ENCODE measurements at places on chromosomes 16 and 17.

DNA sequence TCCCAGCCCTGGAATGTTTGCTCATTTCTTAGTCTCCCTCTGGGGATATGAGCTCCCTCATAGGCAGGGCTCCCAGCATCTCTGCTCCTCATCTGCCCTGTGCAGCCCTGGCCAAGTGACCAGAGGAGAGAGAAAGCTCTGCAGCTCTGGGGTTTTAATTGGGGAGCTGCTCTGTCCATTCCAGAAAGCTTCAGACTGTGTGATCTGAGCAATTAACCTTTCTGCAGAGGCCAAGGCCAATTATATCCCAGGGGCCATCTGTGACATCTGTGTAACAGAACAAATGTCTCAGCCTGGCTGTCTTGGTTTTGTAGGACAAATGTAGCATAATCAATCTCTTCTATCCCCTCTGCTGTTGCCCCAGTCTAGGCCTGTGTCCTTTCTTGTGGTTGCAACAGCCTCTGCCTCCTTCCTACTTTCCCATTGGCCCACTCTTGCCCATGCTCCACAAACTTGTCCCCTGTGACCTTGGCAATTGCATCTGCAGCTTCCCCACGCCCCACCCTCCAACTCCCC lies 156.0 kb downstream of the GSG1L start:
- DNase-seq, result no peak

GRCh38 chr16:51429041-51429440 lies 278.0 kb upstream of the SALL1 start:
- no peak for DNase-seq

DNA sequence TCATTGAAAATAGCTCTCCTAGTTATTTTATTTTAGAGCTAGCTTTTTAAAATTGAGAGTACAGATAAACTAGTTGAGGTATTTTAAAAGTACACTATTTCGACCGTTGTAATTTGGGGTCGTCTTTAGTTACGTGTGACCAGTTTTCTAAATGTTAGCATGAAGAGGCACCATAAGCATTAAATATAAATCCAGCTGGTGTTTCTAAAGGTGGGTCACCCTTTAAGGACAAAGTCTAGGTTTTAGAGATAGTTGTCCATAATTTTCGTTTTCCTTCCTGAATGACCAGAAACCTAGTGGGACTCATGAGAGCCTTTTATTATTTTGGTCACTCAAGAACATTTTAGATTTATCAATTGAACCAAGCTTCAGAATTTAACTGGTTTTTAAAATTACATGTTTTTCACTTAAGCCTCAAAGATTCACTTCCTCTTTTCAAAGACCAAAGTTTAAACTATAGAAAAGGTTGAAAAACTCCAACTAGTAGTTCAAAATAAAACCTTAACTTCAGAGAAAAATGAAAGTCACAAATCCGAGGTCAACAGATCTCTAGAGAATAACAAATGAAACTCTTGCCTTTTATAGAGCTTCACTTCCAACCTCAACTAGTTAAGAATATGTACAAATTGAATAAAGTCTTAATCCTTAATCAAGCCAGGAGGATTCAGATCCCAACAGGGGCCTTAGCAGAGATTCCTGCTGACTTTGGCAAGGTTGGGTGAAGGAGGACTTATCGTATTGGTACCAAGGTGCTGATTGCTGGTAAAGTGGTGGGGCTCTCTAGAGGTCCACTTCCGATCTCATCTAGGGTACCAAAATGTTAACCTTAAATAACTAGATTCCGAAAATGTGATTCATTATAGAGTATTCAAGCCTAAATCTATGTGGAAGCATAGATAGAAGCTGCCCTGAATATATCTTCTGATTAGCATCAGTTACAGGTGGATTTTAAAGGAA lies 32.5 kb downstream of the PHKB start:
- no peak for DNase-seq

DNA sequence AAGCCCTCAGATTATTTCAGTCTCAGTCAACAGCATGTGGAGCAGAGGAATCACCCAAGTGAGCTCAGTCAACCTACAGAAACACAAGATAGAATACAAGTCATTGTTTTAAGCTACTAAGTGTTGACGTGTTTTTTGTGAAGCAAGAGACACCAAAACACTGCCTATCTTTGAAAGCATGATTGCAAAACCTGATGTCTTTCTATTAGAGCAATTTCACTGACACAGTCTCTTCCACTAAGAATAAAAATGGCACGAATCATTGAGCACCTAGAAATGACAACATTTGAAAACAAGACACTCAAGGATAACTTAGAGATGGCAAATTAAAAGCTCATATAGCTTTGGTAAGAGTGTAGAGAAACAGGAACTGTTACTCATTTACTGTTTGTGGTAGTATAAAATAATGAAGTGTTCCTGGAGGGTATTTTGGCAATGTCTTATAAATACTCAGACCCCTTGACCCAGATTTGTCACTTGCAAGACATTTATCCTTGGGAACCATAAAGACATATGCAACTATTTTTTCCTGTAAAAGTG lies 407.1 kb upstream of the XYLT1 start:
- no peak for DNase-seq

- DNase-seq, result no peak
These were observed 14.1 kb downstream of the DLG4 start for GRCh38 chr17:7205561-7205960.

- no peak for DNase-seq
These were observed 1.0 kb downstream of the SDK2 start for GRCh38 chr17:73643001-73643851.

GRCh38 chr16:28130099-28131088 lies 66.9 kb upstream of the GSG1L start:
- no peak for DNase-seq

- DNase-seq, result no peak
These were observed 1.8 kb downstream of the ZC3H7A start for GRCh38 chr16:11794996-11795886.

DNA sequence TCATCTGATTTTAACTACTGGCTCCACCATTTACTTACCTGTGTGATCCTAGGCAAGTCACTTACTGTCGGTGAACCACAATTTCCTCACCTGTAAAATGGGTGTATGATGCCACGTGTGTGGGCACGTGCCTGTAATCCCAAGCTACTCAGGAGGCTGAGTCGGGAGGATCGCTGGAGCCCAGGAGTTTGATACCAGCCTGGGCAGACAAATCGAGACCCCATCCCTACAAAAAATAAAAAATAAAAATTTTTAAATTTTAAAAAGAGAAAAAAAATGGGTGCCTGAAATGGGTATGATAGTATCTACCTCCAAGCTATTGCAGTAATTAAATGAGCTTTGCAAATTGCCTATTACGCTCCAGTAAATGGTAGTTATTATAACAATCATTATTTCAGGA lies 225.3 kb downstream of the CCDC182 start:
- no peak for DNase-seq

DNA sequence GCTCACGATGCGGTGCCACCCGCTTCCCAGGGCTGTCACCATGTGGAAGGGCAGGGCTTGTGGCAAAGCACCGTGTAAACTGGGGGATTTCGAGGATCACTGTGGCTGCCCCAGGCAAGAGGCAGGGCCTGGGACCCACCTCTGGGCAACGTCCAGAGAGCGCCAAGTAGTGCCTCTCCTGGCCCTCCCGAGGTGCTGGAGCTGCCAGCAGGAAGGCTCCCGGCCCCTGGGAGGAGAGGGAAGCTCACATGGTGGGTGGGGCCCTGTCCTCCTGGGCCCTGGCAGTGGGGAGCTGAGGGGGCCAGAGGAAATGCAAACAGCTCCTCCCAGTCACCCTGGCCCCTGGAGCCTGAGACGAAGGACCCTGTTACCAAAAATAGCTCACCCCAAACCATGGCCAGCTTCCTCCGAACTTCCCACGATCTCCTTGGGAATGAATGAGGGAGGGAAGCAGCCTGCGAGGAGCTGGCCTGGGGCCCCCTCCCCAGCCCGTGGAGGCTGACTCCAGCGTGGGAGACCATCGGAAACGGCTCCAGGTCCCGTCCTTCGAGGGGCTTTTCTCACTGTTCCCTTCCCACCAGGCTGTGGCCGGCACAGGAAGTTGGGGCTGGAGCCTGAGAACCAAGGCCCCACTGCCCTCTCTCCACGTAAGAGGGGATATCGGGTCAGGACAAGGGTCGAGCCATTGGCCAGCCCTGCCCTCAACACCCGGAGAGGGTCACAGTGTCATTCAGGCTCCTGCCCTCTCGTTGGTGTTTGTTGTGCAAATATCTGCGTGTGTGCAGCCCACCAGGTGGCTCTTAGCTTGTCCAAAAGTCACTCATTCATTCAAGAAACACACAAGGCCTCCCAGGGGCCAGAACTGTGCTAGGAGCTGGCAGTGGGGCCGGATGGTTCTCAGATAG lies 17.7 kb downstream of the VASN start:
- DNase-seq, result no peak

GRCh38 chr17:2013994-2014317 lies 11.2 kb downstream of the RTN4RL1 start:
- DNase-seq, result no peak

DNA sequence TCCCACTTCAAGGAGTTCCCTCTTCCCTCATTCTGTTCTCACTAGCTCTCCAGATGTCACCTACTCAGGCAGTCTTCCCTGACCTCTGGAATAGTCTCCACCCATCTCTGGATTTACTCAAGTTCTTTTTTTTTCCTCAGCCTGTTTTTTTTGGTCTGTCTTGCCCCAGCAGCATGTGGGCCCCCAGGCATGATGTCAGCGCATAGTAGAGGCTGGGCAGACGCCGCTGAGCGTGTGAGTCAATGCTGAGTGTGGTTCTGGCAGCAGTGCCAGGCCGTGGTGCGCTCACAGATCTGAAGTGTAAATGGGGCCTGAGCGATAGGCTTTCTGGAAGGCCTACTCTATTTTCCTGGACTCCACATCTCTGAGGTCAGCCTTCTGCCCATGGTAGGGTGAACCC lies 2.7 kb upstream of the KCNJ18 start:
- DNase-seq, result no peak

DNA sequence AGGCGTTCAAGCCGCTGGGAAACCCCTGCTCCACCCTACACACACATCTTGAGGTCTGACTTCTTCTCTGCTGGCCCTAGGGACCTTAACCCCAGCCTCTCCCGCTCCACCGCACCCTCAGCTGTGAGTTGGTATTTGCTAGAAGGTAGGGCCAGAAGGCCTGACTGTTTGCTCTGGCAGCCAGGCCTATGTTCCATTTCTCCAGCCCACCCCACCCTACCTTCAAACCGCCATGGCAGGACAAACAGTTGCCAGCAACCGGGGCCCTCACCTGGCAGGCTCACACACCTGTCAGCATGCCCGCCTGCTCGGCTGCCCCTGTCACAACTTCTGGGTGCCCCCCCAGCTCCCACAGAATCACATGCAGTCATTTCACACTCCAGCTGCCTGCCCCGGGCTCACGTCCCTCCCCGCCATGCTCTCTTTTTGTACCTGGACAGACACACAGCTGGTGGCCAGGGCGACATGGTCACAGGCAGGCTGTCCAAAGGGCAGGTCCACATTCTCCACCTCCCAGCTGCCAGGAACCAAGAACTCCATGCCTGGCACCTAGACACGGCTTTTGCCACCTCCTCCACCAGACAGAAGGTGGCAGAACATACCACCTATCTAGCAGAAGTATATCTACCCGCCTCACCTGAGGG lies 2.6 kb upstream of the ATP2A3 start:
- DNase-seq, result no peak

DNA sequence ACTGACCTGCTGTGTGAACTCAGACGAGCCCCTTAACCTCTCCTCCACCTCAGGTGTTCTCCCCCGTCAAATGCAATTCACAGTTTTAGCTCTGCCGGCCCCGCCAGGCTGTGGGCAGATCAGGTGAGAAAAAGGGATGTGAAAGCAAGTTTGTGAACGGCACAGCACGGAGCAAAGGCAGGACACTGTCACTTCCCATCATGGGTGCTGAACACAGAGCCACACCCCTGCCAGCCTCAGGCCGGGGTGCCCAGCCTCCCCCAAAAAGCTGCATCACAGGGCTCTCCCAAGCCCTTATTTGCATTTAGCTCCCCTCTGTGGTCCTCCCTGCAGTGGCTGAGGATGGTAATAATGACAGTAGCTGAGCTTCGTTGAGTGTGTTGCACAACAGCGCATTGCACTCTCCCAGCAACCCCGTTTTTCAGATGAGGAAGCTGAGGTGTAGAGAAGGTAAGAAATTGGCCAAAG lies 88.8 kb upstream of the TNRC6C start:
- peak; percentile 68 for DNase-seq

- DNase-seq, result no peak
These were observed 39.8 kb downstream of the SDK2 start for GRCh38 chr17:73604476-73604875.

DNA sequence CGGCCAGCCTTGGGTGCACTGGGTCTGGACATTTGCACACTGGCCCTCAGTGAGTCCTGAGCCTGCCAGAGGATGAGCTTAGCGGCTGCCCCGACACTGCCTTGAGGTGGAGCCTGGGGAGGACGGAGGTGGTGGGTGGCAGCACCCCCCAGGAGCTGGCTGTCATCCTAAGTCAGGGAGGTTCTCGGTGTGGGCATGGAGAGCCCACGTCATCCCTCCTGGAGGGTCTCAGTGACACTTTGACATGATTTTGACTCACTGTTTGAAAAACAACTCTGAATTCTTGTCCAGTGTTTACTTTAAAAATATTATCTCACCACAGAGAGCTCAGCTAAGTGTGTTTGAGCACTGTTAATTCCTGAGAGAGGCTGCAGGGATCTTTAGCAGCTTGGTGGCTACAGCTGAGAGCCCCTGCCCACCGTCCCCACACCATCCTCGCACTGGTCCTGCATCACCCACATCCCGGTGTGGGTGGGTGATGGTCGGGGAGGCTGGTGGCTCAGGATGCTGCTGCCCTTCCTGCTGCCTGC lies 63.1 kb downstream of the BANP start:
- DNase-seq, result no peak

DNA sequence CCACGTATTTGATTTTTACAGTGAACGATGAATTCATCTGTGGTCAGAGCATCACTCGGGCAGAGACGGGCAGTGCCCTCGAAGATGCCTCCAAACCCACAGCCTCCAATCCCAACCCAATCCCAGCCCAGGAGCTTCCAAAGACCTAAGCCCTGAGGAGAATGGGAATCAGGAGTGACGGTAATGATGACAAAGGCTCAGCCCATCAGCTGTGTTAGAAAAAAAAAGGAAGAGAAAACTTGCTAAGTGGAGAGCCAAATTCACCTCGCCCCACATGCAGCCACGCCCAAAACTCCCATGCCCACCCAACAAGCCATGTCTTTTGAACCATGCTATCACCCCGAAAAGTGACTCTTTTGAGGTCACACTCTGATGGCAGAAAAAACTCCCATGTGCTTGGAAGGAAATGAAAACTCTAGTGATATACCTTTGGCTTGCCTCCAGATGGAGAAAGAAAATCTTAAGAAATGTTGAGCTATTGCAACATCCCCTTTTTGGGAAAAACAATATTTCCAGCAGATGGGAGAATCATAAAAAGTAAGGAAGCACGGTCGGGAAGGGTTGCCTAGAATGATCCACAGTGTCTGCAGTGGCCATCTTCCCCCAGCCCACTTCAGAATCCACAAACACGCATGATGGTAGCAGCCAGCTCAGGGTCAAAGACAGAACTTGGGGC lies 37.7 kb downstream of the XYLT1 start:
- no peak for DNase-seq

DNA sequence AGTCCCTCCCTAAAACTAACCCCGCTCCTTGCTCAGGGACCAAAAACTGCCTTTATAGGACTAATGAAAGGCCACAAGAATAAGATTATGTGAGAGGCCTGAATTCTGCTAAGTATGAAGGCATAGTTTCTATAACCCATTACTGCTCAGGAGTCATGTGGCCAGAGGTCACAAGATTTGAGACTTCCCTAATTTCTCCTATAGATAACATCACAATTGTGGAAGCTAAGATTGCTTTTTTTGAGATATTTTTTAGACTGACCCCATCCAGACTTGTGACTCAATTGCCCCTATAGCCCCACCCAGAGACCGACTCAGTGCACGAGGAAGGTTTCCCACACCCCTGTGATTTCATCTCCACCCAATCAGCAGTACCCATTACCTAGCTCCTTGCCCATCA lies 504.1 kb upstream of the GOT2 start:
- DNase-seq, result no peak

Data from GM12892 (cell line).